Erythroblast (primary cell): ENCODE measurements at places on chromosomes 11 and 22.

GRCh38 chr11:131884461-131885073, 514.2 kb downstream of the NTM start:
- DNase-seq = no peak

DNA sequence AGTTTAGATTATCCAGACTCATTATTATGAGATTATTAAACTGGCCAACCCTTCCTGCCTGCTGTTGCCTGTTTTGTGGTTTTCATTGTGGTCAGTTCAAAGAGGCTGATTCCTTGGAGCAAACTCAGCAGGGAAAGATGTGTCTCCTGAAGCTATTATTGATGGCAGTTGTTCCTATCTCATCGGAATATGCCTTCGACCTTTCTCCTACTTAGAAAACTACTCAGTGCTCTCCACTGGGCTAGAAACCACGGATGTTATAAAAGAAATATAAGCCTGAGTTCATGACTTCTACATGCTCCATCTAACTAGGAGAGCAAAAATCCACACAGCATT, 80.2 kb upstream of the NAV2 start:
- DNase-seq = no peak

- no peak for DNase-seq
Observed at GRCh38 chr11:14373941-14374646, 15.1 kb upstream of the RRAS2 start.

GRCh38 chr11:118939953-118940598, 14.3 kb upstream of the BCL9L start:
- no peak for DNase-seq

GRCh38 chr22:35620624-35621251, 3.6 kb upstream of the MB start:
- DNase-seq = no peak

GRCh38 chr11:69213316-69213715, 57.6 kb downstream of the SMIM38 start:
- DNase-seq = no peak

DNA sequence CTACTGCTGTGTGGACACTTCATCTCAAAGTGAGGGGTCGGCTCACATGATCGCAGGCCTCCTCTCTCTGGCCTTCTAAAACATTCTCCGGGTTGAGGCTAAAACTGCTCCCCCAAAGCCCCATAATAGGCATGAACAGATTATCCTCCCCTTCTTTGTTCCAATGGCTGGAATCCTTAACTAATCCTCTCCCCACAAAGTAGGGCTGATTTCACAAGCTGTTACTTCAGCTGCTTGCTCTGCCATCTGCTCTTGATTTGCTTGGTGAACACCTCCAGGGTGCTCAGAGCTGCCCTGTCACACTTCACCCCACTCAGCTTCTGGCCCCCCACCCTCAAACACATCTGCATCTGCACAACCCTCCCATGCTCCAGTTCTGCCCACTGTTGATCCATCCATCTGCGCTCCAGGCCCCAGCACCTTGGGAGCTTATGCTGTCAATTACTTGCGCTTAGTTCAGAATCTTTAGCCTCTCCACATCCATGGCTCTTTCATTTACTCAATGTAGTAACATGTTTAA, 173.1 kb upstream of the API5 start:
- DNase-seq = no peak

DNA sequence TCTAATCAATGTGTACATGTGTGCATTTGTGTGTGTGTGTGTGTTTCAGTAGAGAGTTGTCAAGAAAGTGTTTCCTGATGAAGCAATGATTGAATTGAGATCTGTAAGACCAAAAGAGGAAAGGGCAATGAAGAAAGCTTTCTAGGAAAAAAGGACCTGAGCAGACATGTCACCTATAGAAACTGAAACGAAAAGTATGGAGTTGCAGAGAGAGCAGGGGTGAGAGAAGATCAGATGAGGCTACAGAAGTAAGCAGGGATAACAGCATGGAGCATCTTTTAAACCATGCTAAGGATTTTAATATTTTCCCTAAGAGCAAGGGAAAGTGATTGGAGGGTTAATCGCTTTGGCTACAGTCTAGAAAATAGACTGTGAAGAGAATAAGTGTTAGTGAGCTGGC, 1459.4 kb upstream of the TENM4 start:
- DNase-seq = no peak

- DNase-seq = peak; percentile 39
Observed at GRCh38 chr22:39562839-39563489, 7.6 kb upstream of the CACNA1I start.

GRCh38 chr22:32205974-32206773, 1.3 kb upstream of the RFPL2 start:
- DNase-seq = no peak

- no peak for DNase-seq
Observed at GRCh38 chr22:50481045-50481439, 301 bp upstream of the ADM2 start.

- no peak for DNase-seq
Observed at GRCh38 chr11:31921081-31921480, 110.0 kb upstream of the PAX6 start.
